ENCODE measurements at places on chromosomes 1 and 21. TPM values are rescaled to one million over a fixed set of nuclear protein-coding genes. Genes with fewer than 3 reads are reported as not detected.
A peak's percentile ranks its signal among the peaks of the same experiment; 100 is the strongest.

DNA sequence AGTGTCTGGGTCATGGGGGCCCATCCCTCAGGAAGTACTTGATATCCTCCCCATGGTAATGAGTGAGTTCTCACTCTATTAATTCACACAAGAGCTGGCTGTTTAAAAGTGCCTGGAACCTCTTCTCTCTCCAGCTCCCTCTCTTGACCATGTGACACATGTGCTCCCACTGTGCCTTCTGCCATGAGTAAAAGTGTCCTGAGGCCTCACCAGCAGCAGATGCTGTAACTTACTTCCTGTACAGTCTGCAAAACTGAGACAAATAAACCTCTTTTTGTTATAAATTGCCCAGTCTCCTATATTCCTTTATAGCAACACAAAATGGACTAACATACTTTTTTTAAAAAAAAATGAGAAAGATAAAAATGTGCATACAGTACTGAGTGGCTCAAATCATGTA is 24.0 kb downstream of the PUM1 start:
- no peak for DNase-seq

DNA sequence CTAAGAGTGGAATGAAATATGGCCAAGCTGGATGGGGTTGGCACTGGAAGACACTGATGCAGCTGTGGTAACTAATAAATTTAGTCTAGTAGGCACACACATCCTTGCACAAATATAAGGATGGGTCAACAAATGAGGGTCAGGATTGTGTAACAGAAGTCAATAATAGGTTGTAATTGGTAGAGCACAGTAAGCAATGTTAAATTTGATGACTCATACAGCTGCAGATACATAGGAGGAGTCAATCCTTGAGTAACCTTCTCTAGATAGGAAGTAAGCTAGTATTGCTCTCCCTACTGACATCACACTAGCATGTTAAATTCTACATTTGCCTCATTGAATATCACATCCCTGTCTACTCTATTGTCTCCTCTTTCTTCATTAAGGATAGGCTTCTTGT is 332.1 kb downstream of the PTPRC start:
- DNase-seq: no peak

GRCh38 chr1:72166426-72166825 is 115.9 kb downstream of the NEGR1 start:
- no peak for DNase-seq

DNA sequence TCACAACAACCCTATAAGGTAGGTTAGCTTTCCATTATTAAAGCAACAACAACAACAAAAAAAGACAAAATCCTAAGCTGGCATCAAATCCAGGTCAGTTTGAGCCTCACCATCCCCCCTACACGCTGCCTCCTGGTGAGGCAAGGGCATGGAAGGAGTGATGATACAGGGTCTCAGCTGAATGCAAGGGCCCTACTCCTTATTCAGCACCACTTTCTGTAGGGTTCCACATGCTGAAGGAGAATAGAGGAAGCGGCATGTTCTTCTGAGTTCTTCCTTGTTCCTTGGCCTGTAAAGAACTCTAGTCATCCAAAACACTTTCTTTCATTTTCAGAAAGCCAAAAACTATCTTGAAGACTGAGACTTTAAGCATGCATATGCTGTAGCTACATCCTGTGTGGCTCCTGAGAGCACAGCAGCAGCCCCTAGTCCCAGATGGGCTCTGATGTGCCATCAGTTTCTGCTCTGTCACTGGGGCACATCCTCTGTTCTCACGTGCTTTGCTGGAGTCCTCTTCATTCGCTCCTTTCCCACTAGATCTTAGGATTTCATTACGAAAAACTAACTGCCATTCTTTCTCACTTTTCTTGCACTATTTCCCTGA is 6.2 kb downstream of the ILDR2 start:
- no peak for DNase-seq

DNA sequence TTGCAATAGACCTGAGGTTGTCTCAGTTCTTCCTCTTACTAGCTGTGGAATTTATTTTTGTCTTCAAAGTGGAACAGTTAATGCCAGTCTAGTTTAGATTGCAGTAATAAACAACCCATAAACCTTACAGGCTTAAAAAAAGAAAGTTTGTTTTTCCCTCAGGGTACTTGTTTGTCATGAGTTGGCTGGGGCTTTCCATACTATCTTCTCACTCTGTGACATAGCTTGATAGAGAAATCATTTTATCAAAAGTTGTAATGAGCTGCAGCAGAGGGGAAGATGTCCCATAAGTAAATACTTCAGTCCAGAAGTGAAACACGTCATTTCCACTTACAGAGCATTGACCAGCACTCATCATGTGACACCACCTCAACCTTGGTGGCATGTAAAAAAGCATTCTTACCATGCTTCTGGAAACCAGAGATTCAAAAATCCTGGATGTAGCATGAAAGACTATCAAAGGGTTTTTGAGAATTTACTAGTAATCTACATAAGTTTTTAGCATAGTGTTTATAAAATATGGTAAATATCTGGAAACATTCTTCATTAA is 62.8 kb upstream of the COL11A1 start:
- DNase-seq: no peak

GRCh38 chr1:118183586-118183985 is 1.4 kb downstream of the SPAG17 start:
- peak; percentile 64 for DNase-seq

DNA sequence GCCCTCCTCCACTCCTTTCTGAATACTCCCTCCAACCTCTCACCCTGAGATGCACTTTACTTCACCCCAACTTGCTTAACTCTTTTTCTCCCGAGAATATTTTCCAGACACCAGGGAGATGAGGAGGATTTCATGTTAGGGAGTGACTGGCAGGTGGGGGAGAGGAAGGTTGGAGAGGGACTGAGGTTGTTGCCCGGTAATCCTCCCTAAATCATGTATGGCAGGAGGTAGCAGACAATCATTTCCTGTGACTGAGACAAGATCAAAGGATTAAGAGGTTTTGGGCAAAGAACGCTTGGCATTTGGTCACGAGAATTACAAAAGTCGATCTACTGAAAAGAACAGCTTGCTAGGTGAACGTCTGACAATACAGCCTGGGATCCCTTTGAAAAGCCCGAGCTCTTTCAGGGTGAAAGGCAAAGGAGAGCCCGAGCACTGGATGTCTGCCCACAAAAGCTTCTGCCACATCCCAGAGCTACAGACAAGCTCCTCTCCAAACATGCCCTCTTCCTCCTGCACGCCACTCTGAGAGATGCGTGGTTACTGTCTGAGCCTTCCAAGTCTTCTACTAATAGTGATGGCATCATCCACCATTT is 154.1 kb downstream of the DAB1 start:
- DNase-seq: no peak

DNA sequence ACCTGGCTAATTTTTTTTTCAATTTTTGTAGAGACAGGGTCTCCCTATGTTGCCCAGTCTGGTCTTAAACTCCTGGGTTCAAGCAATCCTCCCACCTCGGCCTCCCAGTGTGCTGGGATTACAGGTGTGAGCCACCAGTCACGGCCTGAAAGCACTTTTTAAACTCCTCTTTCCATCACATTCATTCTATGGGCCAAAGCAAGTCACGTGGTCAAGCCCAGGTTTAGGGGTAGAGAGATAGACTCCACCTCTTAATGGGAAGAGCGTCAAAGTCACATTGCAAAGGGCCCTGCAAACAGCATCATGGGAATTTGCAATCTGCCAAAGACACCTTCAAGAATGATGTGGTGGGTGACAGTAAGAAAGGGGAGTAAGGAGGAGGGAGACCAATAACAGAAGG is 7.1 kb downstream of the ATP1A4 start:
- no peak for DNase-seq

- DNase-seq: no peak
These were observed 222.2 kb downstream of the NRIP1 start for GRCh38 chr21:14842601-14843000.

The TCHHL1 gene
- not detected for polyA plus RNA-seq

The SLC2A5 gene
- 4.4 TPM for polyA plus RNA-seq

The RNU11 gene
- polyA plus RNA-seq: not detected

The CLCA4 gene
- not detected for polyA plus RNA-seq

The SRGAP2B gene
- polyA plus RNA-seq: 26.3 TPM

The ST6GALNAC3 gene
- polyA plus RNA-seq: 6.6 TPM
